ENCODE measurements at places on chromosomes 2 and 18.

DNA sequence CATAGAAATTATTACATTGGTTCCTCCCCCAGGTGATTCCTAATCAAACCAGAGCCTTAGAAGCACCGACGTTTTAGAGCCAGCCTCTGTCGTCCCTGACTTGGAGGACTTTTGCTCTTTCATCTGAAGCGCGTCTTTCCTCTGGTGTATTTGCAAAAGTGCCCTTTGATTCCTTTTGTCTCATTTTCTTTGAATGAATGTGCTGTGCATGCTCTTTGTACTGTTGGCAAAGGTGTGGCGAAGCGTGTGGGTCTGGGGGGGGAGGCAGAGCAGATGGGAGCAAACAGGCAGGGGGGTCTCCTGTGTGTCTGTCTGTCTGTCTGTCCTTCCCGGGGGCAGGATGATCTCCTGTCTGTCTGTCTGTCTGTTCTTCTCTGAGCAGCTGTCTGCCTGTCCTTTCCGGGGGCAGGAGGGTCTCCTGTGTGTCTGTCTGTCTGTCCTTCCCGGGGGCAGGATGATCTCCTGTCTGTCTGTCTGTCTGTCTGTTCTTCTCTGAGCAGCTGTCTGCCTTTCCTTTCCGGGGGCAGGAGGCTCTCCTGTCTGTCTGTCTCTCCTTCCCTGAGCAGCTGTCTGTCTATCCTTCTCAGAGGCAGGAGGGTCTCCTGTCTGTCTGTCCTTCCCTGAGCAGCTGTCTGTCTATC, 205.5 kb upstream of the MYT1L start:
- no peak for DNase-seq

DNA sequence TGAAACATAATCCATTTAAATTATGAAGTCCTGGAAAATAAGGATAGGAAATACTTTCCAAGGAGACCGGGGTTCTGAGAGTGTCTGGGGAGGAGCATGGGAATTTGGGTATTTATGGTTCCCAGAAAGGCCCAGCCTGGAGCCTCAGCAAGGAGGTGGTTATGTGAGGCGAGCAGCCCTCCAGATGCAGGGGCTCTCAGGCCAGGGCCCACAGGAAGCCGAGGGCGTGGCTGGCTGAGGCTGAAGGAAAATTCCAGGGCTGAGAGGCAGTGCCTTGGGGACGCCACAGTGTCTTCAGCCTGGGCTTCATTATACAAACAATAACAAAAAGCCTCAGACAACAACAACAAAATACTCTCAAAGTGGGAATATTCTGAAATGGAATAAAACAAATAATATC, 86.9 kb upstream of the SERPINE2 start:
- DNase-seq = no peak

- no peak for DNase-seq
Measured at GRCh38 chr18:61619783-61620182, 273.0 kb downstream of the RNF152 start.

DNA sequence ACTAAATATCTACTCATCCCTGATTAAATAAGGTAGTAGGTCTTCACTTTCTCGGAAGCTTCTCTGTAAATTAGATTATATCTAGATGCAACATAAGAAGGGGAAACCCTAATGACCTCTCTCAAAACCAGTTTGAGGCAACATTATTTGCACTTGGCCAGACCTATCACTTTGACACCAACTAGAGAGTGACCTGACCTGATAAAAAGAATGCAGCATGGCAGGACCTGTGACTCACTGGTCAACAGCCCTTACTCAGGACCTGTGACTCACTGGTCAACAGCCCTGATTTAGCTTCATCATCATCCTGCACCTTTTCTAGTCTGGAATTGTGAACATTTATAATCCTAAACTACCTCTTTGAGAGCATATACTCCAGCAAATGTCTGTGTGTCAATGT, 1957.7 kb upstream of the CELF4 start:
- DNase-seq = no peak

DNA sequence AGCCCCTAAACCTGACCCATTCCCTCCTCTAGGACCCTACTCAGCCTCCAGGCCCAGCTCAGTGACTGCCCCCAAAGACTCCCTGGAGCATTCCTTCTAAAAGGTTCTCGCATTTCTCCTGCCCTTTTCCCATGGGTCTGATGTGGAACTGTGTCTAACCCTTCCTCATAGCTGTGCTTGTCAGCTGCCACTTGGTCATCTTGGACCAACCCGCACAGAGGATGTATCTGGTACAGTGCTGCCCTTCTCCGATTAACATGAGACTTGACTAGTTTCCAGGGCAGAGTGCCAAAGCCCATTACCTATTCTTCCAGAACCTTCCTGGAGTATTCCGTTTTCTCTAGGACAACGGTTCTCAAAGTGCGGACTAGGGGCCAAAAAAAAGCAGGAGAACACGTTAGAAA, 518 bp upstream of the NFU1 start:
- DNase-seq = peak; percentile 82

GRCh38 chr2:233005096-233005495, 8.0 kb downstream of the NGEF start:
- DNase-seq = no peak
